CD14-positive monocyte (primary cell): ENCODE measurements at places on chromosomes 5 and 9.

- H3K36me3 ChIP-seq = no peaks in the 10 kb centered on the region
- peaks cover 24% of the 10 kb centered on the region for H3K4me1 ChIP-seq
- peaks cover 77% of the 10 kb centered on the region for H3K27me3 ChIP-seq
- DNase-seq = peak; percentile 19
- peak within 1 kb of the TSS; percentile 46 for H3K4me3 ChIP-seq
- H3K27ac ChIP-seq = no peak within 1 kb of the TSS
Measured at GRCh38 chr5:95284572-95285408, at the start of gene MCTP1. MCTP1 (minus strand) TSS chr5:95285094.

DNA sequence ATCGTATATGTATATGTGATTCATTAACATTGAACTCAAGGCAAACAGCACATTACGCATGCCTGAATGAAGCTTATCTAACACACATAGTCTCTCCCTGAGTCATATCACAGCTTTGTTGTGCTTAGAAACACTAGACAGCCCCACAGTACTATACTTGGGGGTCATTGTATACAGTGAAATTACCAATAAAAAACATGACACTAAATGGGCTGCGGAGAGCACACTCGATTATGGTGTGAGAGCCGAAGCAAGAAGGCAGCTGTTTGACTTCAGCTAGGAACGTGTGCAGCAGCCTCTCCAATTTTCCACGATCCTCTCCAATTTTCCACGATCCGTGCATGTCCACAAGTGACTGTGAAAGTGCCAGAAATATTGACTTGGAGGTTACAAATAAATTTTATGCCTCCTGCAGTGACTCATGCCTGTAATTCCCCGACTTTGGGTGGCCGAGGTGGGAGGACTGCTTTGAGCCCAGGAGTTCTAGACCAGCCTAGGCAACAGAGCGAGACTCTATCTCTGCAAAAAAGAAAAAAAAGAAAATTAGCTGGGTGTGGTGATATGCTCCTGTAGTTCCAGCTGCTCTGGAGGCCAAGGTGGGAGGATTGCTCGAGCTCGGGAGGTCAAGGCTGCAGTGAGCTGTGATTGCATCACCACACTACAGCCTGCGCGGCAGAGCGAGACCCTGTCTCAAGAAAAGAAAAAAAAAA, 102.4 kb downstream of the DAPK1 start:
- peak overlapping the region; percentile 97 for H3K27ac ChIP-seq
- H3K4me1 ChIP-seq = peaks cover 58% of the 10 kb centered on the region
- H3K36me3 ChIP-seq = peaks cover 5% of the 10 kb centered on the region
- no peaks in the 10 kb centered on the region for H3K27me3 ChIP-seq
- no peak overlapping the region for H3K4me3 ChIP-seq

DNA sequence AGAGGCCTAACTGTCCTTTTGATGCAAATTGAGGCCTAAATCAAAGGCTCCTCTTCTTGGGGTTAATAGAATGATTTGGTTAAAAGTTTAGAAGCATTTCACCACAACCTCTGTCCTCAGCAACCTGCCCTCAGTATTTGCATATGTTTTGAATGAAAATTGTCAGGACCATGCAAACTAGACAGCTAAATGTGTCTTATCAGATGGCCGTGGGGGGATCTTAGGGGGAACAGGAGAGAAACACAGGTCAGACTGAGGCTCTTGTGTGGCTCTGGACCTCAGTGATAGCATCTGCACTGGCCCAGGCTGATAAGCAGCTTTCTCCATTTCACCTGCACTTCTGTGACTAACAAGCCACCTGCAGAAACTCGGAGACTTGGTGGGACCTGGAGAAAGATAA, 49.0 kb downstream of the FOXI1 start:
- no peaks in the 10 kb centered on the region for H3K36me3 ChIP-seq
- H3K4me3 ChIP-seq = no peak overlapping the region
- H3K27ac ChIP-seq = no peak overlapping the region
- no peaks in the 10 kb centered on the region for H3K4me1 ChIP-seq

DNA sequence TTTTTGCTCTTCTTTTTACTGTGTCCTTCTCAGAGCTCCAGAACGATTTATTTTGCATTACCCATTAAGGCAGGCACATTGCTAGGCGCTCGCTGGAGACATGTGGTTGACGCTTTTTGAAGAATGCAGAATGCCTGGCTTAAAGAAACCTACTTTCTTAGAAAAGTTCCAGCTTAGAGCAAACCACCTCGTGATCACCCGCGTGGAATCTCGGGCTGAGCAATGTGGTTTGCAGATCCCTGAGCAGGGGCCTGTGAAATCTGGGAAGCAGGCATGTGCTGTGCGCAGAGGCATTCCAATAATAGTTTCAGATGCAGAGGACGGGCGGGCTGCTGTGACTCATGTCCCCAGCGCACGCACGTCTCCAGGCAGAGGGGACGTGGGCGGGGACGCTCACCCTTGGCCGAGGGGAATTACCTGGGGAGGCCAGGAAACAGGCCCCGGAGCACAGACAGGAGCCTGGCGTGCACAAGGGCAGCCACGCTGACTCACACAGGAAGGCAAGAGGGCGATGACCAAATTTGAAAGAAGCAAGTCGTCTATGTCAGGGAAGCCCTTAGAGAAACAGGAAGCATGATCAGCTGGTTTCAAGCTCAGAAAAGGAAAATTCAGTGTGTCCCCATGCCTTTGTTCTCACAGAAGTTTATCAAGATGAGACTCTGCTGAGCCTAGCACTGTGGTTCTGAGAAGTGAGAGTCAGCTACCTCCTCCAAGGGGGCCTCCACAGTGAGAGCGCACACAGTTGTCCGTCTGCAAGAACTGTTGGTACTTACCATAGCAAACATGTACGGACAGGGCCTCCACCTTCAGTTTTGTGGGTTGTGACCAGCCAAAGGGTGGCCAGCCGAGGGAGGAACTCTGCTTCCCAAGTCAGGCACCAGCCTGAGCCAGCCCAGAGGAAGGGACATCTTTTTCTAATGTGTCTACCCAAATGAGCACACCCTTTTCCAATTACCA, 218.6 kb downstream of the PIK3R1 start:
- H3K27me3 ChIP-seq = no peaks in the 10 kb centered on the region
- H3K36me3 ChIP-seq = no peaks in the 10 kb centered on the region
- peak overlapping the region; percentile 5 for H3K4me3 ChIP-seq
- H3K27ac ChIP-seq = peak overlapping the region; percentile 97
- peaks cover 43% of the 10 kb centered on the region for H3K4me1 ChIP-seq

DNA sequence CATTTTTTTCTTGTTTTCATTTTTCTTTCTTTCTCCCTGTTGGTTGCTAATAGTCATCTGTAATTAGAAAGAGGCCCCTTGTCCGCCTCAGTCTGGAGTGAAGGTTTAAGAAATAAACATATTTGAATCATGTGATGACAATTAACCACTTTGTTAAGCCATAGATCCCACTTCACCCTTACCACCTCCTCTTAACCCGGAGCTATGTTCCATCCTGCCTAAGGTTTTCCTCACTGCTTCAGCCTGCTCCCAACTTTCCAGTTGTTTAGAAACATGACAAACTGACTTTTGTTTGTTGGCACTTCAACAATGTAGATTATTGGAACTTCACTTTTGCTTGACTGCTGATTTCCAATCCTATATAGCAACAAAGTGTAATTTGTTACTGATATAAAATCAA, 37.4 kb upstream of the SSBP2 start:
- H3K27me3 ChIP-seq = no peaks in the 10 kb centered on the region
- H3K4me1 ChIP-seq = peaks cover 15% of the 10 kb centered on the region
- H3K36me3 ChIP-seq = no peaks in the 10 kb centered on the region
- DNase-seq = no peak
- H3K27ac ChIP-seq = no peak overlapping the region

- no peaks in the 10 kb centered on the region for H3K36me3 ChIP-seq
- H3K4me3 ChIP-seq = no peak overlapping the region
- no peak for DNase-seq
- H3K27ac ChIP-seq = no peak overlapping the region
- H3K4me1 ChIP-seq = no peaks in the 10 kb centered on the region
Measured at GRCh38 chr5:8012131-8012977, 143.4 kb downstream of the MTRR start.

- DNase-seq = no peak
- H3K4me1 ChIP-seq = peaks cover 67% of the 10 kb centered on the region
- H3K36me3 ChIP-seq = no peaks in the 10 kb centered on the region
- H3K27me3 ChIP-seq = no peaks in the 10 kb centered on the region
Measured at GRCh38 chr5:119319401-119319800, 36.4 kb upstream of the TNFAIP8 start.

DNA sequence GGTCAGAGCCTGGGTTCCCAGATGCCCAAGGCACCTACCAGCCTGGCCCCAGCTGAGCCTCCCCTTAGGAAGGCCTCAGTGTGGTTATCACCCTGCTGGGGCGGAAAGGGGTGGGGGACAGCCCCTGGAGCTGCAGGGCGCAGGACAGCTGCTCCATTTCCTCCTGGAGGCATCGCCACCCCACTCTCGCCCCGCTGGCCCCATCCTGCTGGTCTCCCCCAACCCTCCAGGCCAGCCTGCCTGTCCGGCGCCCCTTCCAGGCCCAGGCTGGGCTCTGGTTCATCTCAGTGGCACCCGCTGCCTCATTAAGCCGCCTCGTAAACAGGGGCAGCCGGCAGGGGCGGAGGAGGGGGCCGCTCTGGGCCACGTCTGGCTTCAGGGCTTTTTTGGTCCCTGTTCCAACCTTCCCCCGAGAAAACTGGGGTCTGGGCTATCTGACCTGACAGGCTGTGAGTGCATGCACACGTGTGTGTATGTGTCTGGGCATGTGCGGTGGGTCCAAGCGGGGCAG, 30.8 kb upstream of the ENHO start:
- H3K27ac ChIP-seq = no peak overlapping the region
- H3K4me3 ChIP-seq = no peak overlapping the region
- no peaks in the 10 kb centered on the region for H3K36me3 ChIP-seq

DNA sequence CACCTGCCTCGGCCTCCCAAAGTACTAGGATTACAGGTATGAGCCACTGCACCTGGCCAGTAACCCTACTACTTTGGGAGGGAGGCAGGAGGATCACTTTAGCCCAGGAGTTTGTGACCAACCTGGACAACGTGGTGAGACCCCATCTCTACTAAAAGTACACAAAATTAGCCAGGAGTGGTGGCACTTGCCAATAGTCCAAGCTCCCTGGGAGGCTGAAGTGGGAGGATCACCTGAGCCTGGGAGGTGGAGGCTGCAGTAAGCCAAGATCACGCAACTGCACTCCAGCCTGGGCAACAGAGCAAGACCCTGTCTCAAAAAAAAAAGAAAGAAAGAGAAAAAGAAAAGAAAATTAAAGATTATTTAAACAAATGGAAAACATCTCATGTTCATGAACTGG, 10.3 kb downstream of the GDF9 start:
- H3K27me3 ChIP-seq = no peaks in the 10 kb centered on the region
- no peak overlapping the region for H3K4me3 ChIP-seq
- no peaks in the 10 kb centered on the region for H3K4me1 ChIP-seq
- no peaks in the 10 kb centered on the region for H3K36me3 ChIP-seq

DNA sequence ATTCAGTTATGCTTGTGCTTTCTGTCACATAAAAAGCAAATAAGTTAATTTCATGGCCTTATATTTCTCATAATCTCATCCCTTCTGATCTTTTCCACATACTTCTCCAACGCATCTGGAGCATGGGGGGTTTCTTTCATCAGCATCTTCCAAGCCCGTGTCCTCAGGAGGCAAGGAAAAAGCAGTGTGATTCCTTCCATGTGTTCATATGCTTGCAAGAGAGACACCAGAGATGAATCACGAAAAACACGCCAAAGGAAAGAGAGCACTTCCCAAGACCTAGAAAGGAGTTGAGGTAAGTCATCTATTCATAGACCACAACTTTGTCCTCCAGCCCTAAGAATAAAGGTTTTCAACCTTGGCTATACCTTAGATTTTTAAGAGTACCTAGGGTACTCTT, 26.0 kb upstream of the SVEP1 start:
- H3K4me1 ChIP-seq = peaks cover 13% of the 10 kb centered on the region
- no peak for DNase-seq
- H3K27me3 ChIP-seq = no peaks in the 10 kb centered on the region
- no peak overlapping the region for H3K27ac ChIP-seq
- H3K4me3 ChIP-seq = no peak overlapping the region
- no peaks in the 10 kb centered on the region for H3K36me3 ChIP-seq

DNA sequence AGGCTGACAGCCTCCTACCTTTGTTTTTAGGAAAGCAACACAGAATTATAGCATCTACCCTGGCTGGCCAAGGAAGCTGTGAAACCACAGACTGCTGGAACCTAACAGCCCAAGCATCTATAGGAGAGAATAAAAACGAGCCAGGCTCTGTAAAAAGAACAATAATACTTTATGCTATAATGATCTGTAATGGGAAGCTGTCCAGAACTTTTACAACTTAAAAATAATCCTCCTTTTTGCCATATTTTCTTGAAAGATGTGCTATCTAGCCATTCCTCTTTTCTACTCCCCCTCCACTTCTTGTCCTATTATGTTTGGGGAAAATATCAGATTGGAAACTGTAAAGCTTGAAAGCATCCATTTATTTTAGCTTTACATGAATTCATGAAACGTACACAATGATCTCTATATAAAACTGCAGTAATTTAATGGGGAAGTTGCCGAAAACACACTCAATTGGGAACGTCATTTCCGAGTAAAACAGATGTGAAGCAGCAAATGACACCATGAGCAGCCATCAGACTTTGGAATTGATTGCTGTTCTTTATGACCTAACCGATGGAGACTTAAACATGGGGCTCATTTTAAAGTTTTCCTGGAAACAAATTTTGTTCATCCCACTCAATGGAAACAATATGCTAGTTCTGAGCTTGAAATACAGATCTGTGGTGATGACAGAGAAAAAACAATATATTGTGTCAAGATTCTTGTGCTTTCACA, 450.3 kb upstream of the CLINT1 start:
- DNase-seq = no peak
- H3K4me1 ChIP-seq = no peaks in the 10 kb centered on the region
- H3K36me3 ChIP-seq = no peaks in the 10 kb centered on the region

- H3K27me3 ChIP-seq = no peaks in the 10 kb centered on the region
- peak overlapping the region; percentile 97 for H3K27ac ChIP-seq
- peaks cover 73% of the 10 kb centered on the region for H3K4me1 ChIP-seq
- peaks cover 2% of the 10 kb centered on the region for H3K36me3 ChIP-seq
- peak overlapping the region; percentile 26 for H3K4me3 ChIP-seq
- DNase-seq = peak; percentile 87
Measured at GRCh38 chr9:93094658-93095204, 1.3 kb upstream of the CARD19 start.

DNA sequence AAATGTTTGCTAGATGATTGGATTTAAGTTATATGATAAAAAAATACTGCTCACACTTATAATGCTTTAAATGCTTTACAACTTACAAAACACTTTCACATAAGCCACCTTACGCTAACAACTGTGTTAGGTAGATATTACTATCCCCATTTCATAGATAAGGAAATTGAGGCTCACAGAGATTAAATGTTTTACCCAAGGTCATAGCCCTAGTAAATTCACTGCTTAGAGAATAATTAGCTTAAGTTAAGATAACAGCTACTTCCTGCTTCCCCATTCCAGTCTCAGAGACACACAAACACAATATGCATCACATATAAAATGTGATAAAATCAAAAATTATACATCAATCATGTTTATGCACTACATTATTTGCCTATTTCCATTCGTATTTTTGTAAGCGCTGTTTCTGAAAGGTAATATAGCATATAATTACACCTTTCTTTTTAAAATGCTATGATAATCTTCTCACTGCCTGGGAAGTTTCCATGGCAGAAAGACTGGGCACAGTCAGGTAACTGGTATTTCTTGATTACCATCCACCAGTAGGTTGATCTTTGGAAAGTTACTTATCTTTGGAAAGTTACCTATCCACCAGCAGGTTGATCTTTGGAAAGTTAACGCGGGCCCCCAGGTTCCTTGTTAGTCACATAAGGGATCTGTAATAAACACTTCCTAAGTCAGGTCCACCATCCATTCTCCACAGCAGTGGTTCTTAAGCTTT, 101.1 kb downstream of the NFIB start:
- H3K36me3 ChIP-seq = no peaks in the 10 kb centered on the region
- DNase-seq = no peak
- no peaks in the 10 kb centered on the region for H3K27me3 ChIP-seq
- H3K4me1 ChIP-seq = no peaks in the 10 kb centered on the region

GRCh38 chr5:81314581-81314980, 13.2 kb downstream of the ZCCHC9 start:
- H3K27me3 ChIP-seq = no peaks in the 10 kb centered on the region
- DNase-seq = no peak
- H3K4me1 ChIP-seq = no peaks in the 10 kb centered on the region
- no peak overlapping the region for H3K27ac ChIP-seq
